Stimulated activated CD8-positive, alpha-beta memory T cell treated with anti-CD3 and anti-CD28 coated beads, Interleukin-2, amount 100 ng/mL, for 48 hours (primary cell): ENCODE measurements at places on chromosomes 12 and 14.
A peak's percentile ranks its signal among the peaks of the same experiment; 100 is the strongest.

DNA sequence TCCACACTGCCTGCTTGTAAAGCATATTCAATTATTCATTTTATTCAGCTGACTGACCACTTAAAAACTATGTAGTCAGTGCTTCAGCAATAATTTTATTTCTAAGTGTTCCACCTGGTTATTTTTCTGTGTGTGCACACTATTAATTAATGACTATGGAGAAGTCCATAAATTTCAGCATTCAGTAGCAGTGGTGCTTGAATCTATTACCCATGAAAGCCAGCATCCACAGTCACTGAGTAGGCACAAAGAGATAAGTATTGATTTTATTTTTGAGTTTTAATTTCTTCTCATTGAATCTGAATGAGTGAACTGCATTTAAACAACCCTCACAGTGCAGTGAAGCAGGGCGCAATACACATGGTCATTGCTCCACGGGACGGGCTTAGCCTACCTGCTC, 643.1 kb downstream of the GALC start:
- DNase-seq, result no peak

DNA sequence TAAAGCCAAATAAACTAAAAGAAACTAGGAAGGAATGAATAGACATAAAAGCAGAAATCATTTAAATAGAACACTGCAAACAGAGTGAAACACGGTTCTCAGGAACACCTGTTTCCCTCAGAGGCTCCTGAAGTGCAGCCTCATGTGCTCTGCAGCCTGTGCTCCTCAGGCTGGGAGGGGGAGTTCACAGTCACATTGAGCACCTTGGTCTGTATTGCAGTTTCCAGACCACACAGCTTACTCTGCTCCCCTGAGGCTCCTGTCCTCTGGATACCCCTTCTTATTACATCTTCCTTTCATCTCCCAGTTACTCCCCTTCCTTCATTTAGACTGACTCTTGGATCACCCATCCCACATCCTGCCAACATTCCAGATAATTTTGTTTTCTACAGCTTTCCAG, 49.7 kb upstream of the DCD start:
- DNase-seq, result no peak

GRCh38 chr14:96252323-96252998, 3.5 kb upstream of the BDKRB1 start:
- DNase-seq, result no peak

DNA sequence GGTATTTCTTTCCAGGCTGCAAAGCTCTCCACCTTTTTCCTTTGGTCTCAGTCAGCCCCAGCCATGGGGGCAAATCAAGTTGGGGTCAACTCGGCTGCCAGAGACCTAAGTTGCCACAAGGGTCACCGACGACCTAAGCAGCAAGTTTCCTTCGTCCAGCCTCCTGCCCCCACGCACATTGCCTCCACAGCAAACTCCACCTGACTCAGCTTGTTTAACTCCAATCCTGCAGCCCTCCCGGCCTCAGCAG, 767 bp upstream of the KCNMB4 start:
- no peak for DNase-seq

GRCh38 chr14:105300542-105301102, at the start of gene BRF1:
Gene BRF1 (minus strand): TSS chr14:105301001. CDS start chr14:105300629, 372 bp downstream.
- DNase-seq, result peak; percentile 96

DNA sequence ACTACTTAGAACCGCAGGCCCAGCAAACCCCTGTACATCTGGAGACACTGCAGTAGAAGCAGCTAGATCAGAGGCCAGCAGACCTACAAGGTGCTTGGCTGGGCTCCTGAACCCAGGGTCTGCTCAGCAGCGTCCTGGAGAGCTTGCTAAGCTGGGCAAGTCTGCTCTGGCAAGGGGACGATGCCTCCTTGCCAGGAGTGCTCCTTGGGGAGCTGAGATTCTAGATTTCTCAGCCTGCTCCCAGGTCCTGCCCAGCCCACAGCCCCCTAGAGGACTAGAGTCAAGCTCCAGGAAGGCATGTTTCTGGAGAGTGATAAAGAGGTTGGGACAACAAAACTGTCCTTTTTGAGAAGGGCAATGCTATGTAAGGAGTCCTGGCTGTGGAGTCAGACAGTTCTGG, 60.3 kb downstream of the HSPB8 start:
- no peak for DNase-seq

DNA sequence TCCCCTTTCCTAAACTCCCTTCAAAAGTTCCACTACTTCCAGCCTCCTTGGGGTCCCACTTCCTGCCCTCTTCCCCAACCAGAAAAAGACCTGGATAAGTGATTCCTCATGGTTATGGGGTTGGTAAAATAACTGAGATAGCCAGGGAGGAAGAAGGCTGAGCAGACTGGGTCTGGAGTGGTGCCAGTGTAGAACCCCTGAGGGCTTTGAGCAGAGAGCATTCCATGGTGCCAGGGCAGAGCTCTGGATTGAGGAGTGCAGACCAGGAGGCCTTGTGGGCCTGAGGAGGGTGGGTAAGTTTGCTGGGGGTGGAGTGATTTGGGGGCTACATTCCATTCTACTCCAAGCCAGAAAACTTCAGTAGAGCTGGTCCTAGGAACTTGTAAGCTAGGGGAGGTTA, 9.5 kb upstream of the CISTR start:
- no peak for DNase-seq

DNA sequence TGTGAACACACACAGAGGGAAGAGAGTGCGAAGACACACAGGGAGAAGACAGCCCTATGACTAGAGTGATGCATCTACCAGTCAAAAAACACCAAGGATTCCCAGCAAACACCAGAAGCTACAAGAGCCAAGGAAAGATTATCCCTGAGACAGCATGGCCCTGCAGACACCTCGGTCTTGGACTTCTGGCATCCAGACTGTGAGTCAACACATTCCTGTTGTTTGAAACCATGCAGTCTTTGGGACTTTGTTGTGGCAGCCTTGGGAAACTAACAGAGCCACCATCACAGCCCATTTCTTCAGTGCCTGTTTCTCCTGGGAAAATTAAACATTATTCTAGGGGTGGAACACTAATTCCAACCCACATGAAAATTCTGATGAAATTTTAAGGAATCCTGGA, 220.6 kb downstream of the GXYLT1 start:
- no peak for DNase-seq

DNA sequence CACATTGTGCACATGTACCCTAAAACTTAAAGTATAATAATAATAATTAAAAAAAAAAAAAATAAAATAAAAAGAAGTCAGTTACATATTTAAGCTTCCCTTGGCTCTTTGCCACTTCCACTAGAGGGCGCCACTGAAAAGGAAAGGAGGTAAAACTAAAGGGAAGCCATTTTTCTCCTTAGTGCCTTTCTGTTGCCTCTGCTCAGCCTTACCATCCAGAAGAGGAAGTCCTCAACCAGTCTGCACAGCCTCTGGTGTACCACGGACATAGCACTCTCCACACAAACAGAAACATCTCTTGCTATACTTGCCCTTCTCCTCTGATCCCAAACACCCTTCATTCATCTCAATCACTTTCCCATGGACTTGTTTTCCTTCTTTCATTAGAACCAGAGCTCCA, 169.0 kb upstream of the EEA1 start:
- DNase-seq, result peak; percentile 35

DNA sequence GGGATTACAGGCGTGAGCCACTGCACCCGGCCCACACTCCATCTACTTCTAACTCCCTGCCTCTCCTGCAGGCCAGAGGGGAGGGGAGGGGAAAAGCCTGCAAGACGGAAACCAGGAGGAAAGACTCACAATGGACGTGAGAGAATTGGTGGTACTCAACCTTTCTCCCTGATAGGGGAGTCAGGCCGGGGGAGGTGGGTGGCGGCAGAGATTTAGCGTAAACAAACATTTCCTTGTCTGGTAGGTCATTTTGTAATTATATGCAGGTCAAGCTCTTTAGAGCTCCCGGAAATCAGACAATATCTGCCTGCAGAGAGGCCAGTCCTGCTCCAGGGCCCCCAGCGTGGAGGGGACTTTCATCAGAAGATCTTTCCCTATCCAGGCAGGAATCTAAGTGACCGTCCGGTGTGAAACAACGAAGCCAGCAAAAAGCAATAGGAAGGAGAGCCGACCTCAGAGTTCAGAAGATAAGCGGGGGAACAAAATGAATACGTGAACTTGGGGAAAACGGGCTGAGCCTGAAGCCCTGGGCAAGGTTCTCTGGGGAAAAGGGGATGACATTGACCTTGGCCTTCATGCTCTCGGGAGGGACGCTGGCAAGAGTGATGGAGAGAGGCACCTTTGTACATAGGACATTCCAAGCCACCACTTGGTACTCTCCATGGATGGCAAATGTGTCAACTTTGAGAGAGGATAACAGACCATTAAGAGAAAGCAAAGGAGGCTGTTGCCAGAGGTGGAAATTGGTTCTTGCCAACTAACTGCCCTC, 62.3 kb downstream of the SPRING1 start:
- DNase-seq, result no peak

- no peak for DNase-seq
Observed at GRCh38 chr14:74289801-74290200, 12.9 kb downstream of the ABCD4 start.

- no peak for DNase-seq
Observed at GRCh38 chr12:102642199-102642598, 161.8 kb upstream of the IGF1 start.

GRCh38 chr12:19082365-19082911, 47.1 kb upstream of the PLEKHA5 start:
- no peak for DNase-seq

- DNase-seq, result no peak
Observed at GRCh38 chr14:59427653-59428580, 37.3 kb downstream of the GPR135 start.

DNA sequence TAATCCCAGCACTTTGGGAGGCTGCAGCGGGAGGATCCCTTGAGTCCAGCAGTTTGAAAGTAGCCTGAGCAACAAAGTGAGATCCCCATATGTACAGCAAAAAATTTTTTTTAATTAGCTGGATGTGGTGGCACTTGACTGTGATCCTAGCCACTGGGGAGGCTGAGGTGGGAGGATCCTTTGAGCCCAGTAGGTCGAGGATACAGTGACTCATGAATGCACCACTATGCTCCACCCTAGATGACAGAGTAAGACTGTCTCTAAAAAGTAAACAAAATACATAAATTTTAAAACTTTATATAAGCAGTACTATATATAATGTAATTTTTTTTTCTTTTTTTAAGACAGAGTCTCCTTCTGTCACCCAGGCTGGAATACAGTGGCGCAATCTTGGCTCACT, 115.4 kb downstream of the ESR2 start:
- no peak for DNase-seq

- no peak for DNase-seq
Observed at GRCh38 chr12:58291106-58291505, 349.7 kb downstream of the ATP23 start.

- DNase-seq, result no peak
Observed at GRCh38 chr12:89663577-89664357, 44.9 kb downstream of the ATP2B1 start.

GRCh38 chr12:69151254-69151764, 88.1 kb upstream of the CPSF6 start:
- DNase-seq, result no peak

DNA sequence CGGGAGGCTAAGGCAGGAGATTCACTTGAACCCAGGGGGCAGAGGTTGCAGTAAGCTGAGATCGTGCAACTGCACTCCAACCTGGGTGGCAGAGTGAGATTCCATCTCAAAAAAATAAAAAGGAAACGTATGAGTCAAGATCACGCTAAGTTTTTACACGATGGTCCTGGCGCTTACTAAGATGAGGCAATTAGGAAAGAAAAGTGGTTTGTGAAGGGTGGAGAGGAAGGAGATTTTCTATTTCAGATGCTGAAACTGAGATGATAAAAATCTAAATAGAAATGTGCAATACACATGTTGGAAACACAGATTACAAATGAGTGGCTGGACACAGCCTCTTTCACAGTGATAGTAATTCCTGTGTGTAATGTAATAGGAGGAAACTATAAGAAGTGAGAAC, 63.2 kb downstream of the KDM5A start:
- DNase-seq, result no peak

DNA sequence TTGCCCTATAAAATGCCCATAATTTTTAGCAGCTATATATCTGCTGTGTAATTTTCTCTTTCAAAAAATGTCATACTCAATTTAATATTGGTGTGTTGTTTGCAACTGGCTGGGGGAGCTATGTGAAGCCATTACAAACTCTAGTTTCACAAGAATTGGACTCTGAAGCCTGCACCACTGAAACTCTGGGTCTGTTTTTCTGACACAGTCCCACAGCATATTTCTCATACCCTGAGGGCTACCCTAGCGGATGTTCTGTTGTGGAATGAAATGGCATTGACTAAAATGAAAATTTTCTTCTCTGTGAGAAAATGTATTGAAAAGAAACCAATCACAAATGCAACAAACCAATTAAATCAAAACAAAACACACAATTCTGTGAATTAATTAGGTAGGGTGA, 284.6 kb upstream of the NPAS3 start:
- DNase-seq, result no peak

DNA sequence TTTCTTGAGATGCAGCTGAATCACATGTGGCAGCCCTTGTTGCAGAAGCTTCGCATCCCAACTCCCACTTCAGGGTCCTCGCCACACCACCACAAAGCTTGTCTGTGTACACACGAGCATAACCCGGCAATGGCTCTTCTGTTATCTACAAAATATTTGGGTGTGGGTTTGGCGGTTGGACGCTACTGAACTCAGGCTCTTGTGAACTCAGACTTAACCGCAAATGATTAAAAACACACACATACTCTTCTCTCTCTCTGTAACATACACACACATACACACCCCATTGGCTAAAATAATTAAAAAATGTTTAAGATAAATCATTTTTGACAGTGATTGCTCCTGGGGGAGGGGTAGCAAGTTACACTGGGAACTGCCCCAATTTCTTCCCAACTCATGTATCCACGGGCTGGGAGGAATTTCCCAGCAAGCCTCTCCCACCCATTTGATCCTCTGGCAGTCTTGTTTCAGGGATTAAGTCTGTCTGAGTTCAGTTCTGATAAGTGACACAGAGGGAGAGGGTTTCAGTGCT, 63.7 kb upstream of the MANSC4 start:
- no peak for DNase-seq

DNA sequence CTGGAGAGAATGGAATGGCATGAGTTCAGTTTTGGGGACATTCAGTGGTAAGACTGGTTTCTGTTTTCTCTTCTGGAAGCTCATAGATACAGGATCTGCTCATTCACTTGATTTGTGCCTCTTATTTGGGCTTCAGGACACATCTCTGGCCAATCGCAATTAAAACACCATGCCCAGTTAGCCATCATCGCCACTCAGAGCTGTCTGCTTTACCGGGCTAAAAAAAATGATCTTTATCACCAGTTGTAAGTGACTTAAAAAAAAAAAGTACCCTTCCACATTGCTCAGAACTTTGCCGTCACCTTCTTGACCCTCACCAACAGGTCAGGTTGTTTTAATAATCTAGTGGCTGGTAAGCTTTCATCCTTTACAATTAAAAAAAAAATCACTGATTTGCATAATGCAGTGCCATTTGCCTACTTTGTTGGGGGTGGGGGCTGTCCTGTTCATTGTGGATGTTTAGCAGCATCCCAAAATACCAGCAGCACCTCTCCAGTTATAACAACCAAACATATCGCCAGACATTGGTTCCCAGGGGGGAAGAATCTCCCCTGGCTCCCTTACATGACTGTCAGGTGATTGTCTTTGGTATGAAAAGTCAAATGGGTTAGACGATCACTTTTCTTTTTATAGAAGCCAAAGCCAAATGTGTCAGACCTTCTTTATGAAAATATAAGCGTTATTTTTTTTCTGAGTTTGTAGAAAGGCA, 150.1 kb downstream of the PRKCH start:
- no peak for DNase-seq
